ENCODE measurements at places on chromosomes 3 and 15.
A peak's percentile ranks its signal among the peaks of the same experiment; 100 is the strongest.

GRCh38 chr15:90095521-90095959, 6.7 kb downstream of the IDH2 start:
- no peak for DNase-seq

DNA sequence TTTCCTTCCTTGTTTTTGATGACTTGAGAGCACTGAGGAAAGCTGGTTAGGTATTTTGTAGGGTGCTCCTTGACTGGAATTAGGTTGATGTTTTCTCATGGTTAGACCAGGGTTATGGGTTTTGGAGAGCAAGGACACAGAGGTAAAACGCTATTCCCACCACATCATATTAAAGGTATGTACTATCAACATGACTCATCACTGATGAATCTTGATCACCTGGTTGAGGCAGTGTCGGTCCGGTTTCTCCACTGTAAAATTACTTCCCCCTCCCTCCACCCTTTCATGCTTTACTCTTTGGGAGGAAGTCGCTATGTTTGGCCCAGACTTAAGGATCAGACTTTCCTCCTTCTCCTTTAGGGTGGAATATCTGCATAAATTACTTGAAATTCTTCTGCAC, 201.6 kb downstream of the EDEM1 start:
- DNase-seq = no peak

DNA sequence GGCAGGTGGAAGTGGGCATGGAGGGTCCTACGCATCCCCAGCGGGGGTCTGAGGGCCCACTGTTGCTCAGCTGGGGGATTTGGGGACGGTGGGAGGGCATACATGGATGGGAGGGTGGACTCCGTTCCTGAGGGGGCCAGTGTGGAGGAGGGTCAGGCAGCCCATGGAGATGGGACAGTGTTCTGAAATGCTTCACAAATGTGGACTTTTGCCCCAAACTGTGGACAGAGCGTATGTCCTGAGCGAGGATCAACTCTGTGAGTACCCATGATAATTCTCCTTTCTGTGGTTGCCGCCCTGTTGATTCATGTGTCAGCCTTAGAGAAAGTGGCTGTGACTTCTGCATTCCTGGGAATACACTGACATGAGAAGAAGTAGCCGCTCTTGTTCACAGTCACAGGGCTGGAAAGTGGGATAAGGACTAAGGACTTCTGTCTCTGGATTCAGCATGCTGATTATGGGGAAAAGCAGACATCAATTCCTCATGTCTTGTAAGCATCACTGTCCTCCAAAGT, 33.4 kb downstream of the SMAD3 start:
- no peak for DNase-seq

DNA sequence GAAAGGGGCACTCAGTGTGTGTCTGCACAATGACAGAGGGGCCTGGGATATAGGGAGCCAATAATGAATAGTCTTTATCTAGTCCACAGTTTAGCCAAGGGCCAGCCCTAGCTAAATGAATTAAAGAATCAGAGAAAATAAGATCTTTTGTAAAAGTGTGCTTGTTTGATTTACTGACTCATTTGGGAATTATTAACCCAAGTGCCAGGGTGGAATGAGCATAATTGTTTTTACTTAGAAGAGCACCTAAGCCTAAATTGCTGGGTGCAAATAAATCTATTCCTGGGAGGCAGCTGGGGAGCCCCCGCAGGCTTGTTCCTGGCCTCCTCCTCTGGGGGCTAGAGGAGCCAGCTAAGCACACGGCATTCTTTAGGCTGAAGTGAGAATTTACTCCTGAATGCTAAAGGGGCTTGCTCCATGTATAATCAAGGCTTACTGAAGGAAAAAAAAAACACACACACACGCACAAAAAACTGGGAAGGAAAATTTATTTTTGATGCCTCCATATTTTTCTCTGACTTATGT, 405.3 kb upstream of the SUCLG2 start:
- no peak for DNase-seq

DNA sequence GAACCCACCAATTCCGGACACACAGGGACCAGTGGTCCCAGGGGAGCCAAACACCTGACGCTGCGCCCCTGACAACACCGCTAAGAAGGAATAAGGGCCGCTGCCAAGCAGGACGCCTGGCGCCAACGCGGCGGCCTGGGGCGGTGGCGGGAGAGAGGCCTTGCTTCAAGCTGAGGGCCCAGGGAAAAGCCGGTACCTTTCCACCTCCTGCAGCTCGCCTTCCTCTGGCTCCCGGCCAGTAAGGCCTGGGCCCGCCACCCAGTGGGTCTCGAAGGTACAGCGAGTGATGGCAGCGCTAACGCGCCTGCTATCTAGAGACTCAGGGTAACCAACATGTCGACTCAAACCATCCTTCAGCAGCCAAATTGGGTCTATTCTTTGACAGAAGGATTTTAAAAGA, 1074.1 kb downstream of the SI start:
- DNase-seq = no peak

GRCh38 chr3:54353546-54353945, 231.2 kb downstream of the CACNA2D3 start:
- no peak for DNase-seq

- DNase-seq = peak; percentile 36
These were observed 101.2 kb upstream of the MEX3B start for GRCh38 chr15:82146990-82147461.

DNA sequence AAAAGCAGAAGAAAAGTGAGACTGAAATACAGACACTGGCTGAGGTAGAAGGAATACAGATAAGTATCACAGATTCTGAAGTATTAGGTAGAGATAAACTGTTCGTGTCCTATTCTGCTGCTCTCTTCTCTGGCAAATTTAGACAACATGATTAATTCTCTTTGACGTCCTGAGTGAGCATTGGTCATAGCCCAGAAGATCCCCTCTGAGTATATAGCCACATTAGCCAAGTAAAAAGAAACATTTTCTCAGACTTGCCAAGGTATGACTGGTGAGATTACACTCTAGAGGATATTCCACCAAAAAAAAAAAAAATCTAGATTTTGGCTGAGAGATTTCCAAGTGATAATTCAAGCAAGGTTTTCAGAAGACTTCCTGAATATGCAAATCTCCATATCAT, 111.4 kb upstream of the ALCAM start:
- DNase-seq = no peak

GRCh38 chr3:79032686-79033318, 735.0 kb downstream of the ROBO1 start:
- peak; percentile 12 for DNase-seq

- DNase-seq = no peak
These were observed 290.5 kb downstream of the NAALADL2 start for GRCh38 chr3:175149675-175150074.

- no peak for DNase-seq
These were observed 144.8 kb downstream of the GABRB3 start for GRCh38 chr15:26628071-26628470.

GRCh38 chr15:42059661-42060476, 34.5 kb downstream of the PLA2G4D start:
- DNase-seq = peak; percentile 43

GRCh38 chr3:130516645-130517512, at the start of gene COL6A6:
TSS of gene COL6A6 (plus strand) at chr3:130517177. CDS start at chr3:130560365, 43,188 bp downstream.
- no peak for DNase-seq

- DNase-seq = no peak
These were observed 9.0 kb upstream of the ZBED2 start for GRCh38 chr3:111604119-111604518.

- no peak for DNase-seq
These were observed 8.1 kb downstream of the SEC13 start for GRCh38 chr3:10312861-10313260.

GRCh38 chr3:65787340-65787739, 251.4 kb downstream of the MAGI1 start:
- no peak for DNase-seq

- peak; percentile 67 for DNase-seq
These were observed 542 bp downstream of the INKA1 start for GRCh38 chr3:49803465-49804140.

GRCh38 chr3:124565551-124565950, 164.7 kb upstream of the UMPS start:
- no peak for DNase-seq

DNA sequence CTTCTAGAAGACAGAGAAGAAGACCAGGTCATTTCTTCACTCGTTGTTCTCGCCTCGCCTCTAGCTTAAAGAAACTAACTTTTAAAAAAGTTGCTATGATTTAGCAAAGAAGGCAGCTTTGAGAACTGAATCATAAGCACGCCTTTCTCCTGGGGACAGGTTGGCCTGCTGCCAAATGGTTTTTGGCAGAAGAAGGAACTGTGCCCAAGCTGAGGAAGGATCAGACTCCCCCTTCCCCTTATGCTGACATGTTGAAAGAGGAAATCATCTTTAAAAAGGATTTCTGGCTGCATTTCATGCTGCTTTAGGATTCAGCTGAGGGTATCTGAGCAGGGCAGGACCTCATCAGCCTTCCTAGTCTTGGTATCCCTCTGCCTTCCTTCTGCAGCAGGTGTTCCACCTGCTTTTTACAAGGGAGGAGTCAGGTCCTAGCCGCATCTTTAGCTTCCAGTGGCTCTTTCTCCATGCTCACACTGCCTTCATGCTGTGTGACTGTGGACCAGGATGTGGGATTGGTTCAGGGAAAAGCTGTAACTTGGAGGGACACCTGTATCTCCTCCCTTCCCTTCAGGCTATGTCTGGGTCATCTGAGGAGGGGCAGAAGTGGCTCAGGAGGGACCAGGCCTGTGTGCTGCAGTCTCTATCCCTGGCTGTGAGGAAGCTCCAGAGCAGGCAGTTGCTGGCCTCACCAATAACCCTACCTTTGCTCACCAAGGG, 34.1 kb upstream of the HACD2 start:
- no peak for DNase-seq

GRCh38 chr3:157460253-157460652, 23.6 kb downstream of the PTX3 start:
- peak; percentile 34 for DNase-seq

DNA sequence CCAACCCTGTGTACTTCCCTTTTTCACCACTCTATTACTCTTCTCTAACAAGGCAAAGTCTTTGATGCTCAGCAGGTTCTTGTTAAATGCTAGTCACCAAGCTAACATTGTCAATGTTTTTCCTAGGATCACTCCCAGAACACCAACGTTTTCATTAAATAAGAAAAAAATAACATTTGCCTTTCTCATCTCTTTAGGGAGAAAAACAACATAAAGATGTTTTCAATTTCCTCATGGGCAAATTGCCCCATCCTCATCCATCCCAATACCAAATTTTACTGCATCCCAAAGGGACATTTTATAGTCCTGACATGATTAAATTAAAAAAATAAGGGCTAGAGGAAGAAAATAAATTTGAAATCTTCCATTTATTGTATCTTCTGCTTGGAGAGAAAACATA, 106.5 kb downstream of the SUCNR1 start:
- no peak for DNase-seq

GRCh38 chr15:26179906-26180305, 316.8 kb upstream of the ATP10A start:
- DNase-seq = no peak

DNA sequence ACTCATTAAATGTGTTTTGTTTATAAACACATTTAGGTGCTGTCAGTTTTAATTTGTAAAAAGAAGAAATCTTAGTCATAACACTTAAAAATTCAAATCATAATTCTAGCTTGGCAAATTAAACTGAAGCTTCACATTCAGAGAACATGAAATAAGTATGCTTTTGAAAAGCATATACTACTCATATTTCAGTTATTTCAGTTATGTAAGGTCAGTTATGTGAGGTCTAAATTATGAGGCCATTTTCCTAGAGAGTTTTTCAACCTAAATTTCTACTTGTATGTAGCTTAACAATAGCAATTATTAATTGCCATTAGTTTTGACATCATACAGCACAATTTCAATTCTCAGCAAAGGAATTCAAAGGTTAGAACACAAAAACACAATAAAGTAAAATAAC, 465.0 kb downstream of the PLOD2 start:
- no peak for DNase-seq

GRCh38 chr3:122342803-122343202, 17.8 kb downstream of the CSTA start:
- no peak for DNase-seq

- DNase-seq = no peak
These were observed 5.7 kb downstream of the KLHDC8B start for GRCh38 chr3:49177073-49177472.

GRCh38 chr3:159627229-159627628, 361.4 kb upstream of the IL12A start:
- no peak for DNase-seq

DNA sequence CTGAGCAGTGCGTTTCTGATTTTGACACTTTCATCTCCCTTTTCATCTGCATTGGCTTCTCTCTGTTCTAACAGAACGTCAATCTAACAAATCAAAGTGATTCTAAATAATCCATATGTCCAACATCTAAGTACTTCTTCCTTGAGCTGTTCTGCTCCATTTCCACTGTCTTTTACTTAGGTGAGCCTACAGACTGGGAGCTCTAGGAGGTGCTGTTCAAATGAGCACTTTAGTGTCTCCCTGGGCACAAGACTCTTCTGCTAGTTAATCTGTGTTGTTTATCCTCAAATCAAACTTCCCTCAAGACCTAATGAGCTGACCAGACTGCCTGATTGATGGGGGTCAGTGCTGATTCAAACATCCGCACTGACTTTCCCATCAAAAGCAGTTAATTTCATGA, 408.1 kb downstream of the WDR72 start:
- DNase-seq = no peak

DNA sequence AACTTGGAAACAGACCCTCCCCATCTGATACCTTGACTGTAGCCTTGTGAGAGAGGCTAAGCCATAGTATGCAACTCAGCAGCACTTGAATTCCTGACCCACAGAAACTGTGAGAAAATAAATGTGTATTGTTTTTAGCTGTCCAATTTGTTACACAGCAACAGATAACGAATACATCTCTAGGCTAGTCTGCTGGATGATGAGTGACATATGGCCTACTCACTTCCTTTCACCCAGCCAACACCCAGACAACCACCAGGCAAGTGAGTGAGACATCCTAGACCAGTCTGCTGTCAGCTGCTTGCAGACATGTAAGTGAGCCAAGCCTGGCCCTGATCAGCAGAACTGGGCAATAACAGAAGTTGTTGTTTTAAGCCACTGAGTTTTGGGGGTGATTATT, 19.2 kb upstream of the SMAD6 start:
- DNase-seq = peak; percentile 38

All from hepatic stellate cell (primary cell).